ENCODE measurements at places on chromosomes 11 and 22. TPM values are rescaled to one million over a fixed set of nuclear protein-coding genes. Genes with fewer than 3 reads are reported as not detected.
A peak's percentile ranks its signal among the peaks of the same experiment; 100 is the strongest.

DNA sequence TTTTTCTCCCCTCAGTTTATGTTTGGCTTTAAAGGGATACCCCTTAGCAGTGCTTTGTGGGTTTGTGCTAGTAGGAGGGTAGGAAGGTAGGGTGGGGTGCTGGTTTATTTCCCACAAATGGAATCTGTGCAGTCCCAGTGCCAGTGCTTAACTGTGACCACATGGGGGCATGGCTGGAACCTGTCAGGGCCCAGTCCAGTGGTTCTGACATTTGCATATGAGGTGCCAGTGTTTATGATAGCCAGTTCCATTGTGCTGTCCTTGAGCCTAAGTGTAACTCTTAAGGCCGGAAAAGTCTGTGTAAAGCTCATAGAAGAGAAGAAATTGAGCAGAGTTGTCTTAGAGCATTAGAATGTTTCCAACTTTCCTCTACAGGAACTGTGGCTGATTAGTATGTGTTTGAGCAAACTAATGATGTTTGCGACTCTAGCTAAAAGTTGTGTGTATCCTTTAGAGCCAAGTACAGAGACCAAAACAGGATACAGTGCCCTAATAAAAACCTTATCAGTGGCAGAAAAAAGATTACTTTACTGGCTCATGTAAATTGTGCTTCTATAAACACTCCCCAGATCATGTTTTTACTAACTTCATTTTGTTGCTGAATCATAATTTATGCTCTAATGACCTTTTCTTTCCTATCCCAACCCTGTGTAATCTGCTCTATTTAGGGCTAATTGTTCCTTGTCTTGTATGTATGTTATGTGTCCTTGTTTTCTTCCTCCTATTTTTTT is 38.1 kb downstream of the DIXDC1 start:
- no peaks in the 10 kb centered on the region for H3K4me1 ChIP-seq
- no peak overlapping the region for H3K4me3 ChIP-seq
- no peak for DNase-seq
- H3K36me3 ChIP-seq = no peaks in the 10 kb centered on the region
- H3K27me3 ChIP-seq = no peaks in the 10 kb centered on the region
- no peak overlapping the region for H3K27ac ChIP-seq

- no peaks in the 10 kb centered on the region for H3K27me3 ChIP-seq
- DNase-seq = peak; percentile 75
- H3K4me3 ChIP-seq = no peak overlapping the region
- H3K4me1 ChIP-seq = peaks cover 3% of the 10 kb centered on the region
- peaks cover 9% of the 10 kb centered on the region for H3K36me3 ChIP-seq
These were observed 4.7 kb downstream of the SPINDOC start for GRCh38 chr11:63817758-63818498.

DNA sequence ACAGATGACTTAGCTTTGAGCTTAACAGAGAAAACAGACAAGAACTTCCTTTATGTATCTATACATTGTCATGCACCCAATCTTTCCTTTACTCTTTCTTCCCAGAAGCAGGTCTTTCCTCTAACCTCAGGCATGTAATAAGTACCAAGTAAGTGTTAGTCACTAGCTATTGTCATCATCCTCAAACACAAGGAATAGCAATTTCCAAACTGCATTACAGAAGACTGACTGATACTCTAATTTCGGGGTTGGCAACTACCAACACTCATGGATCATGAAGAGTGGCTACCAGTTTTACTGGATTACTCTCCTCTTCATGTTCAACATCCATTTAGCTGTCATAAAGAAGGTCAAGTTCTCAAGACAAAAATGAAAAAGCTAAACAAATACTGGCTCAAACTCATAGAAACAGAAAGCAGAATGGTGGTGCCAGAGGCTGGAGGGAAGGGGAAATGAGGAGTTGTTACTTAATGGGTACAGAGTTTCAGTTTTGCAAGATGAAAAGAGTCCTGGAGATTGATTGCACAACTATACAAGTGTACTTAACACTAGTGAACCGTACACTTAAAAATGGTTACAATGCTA is 111.6 kb downstream of the SIK3 start:
- H3K27me3 ChIP-seq = no peaks in the 10 kb centered on the region
- DNase-seq = no peak
- no peaks in the 10 kb centered on the region for H3K36me3 ChIP-seq
- no peak overlapping the region for H3K4me3 ChIP-seq

The OR10A5 gene
- not detected for total RNA-seq

DNA sequence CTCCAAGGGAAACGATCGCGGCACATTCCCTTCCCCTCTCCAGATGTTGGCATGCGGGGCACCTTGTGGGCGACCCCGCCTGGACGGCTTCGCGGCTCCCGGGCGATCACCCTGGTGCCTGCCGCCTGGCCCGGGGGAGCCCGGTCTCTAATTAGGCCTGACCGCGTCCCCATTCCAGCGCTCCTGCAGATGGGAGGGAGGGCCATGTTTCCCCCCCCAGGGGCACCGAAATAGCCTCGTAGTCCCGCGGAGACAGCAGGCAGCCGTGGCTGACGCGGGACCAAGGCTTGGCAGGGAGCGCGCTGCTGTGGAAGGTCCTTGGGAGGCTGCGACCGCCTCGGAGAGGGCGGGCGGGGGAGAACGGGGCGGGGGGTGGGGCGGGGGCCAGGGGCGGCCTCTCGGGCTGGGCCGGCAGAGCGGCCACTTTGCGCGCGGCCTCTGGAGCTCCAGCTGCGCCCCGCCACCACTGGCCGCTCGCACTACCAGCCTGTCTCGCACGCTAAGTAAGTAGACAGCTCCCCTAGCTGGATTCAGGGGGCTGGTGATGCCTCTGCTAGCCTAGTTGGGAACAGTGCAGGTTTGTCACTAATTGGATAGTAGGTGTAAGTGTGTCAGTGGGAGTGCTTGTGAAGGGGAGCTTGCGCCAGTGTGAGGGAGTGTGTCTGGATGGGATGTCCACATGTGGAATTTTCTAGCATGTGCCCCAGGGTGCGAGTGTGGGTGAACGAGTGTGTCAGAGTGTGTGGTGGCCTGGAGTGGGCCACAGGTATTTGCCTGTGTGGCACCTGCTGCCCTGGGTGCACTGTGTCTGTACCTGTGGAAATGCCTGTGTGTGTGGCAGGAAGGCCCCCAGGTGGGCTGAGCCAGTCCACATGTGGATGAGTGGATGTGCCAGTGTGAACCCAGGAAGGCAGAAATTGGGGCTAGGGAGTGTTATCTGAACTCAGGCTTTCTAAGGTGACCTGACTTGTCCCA is at the start of gene INSC:
Gene INSC (plus strand): TSS at position 423 of the 975 bp plus-strand sequence. CDS start 34,252 bp downstream, outside the sequence.
- no peaks in the 10 kb centered on the region for H3K27me3 ChIP-seq
- H3K4me3 ChIP-seq = no peak within 1 kb of the TSS
- peak; percentile 62 for DNase-seq
- H3K4me1 ChIP-seq = no peaks in the 10 kb centered on the region
- H3K27ac ChIP-seq = no peak within 1 kb of the TSS

DNA sequence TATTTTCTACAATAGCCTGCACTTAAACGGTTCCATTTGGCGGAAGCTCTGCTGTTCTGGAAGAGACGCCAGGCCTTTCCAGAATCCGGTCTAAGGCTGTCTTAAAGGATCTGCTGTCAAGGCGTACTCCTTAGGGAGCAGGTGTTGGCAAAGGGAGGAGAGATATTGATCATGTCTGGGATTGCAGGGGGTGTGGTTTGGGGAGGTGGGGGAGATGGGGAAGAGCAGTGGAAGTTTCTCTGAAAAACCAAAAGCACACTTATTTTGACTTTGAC is 22.5 kb upstream of the WNT11 start:
- no peak overlapping the region for H3K27ac ChIP-seq
- no peaks in the 10 kb centered on the region for H3K36me3 ChIP-seq
- H3K27me3 ChIP-seq = no peaks in the 10 kb centered on the region
- H3K4me1 ChIP-seq = no peaks in the 10 kb centered on the region
- no peak overlapping the region for H3K4me3 ChIP-seq

DNA sequence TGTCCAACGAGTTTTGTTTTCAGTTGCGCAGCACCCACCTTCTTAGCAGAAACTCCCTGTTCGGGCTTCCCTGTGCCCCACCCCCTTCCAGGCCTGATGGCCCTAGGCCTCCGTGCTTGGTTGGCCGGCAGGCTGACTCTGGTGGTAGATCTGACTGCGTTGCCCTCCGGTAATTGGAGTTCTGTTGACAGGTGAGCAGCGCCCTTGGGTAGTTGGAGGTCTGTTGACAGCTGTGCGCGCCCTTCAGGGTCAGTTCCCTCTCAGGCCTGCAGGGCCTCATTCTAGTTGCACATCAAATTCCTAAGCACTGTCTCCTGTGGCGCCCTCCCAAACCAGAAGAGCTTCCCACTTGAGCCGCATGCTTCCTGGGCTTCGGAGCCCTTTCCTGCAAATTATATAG is 776 bp downstream of the DGCR6 start:
- no peak for DNase-seq
- H3K4me3 ChIP-seq = no peak overlapping the region
- no peaks in the 10 kb centered on the region for H3K4me1 ChIP-seq
- H3K27me3 ChIP-seq = no peaks in the 10 kb centered on the region
- H3K36me3 ChIP-seq = no peaks in the 10 kb centered on the region
- H3K27ac ChIP-seq = no peak overlapping the region

DNA sequence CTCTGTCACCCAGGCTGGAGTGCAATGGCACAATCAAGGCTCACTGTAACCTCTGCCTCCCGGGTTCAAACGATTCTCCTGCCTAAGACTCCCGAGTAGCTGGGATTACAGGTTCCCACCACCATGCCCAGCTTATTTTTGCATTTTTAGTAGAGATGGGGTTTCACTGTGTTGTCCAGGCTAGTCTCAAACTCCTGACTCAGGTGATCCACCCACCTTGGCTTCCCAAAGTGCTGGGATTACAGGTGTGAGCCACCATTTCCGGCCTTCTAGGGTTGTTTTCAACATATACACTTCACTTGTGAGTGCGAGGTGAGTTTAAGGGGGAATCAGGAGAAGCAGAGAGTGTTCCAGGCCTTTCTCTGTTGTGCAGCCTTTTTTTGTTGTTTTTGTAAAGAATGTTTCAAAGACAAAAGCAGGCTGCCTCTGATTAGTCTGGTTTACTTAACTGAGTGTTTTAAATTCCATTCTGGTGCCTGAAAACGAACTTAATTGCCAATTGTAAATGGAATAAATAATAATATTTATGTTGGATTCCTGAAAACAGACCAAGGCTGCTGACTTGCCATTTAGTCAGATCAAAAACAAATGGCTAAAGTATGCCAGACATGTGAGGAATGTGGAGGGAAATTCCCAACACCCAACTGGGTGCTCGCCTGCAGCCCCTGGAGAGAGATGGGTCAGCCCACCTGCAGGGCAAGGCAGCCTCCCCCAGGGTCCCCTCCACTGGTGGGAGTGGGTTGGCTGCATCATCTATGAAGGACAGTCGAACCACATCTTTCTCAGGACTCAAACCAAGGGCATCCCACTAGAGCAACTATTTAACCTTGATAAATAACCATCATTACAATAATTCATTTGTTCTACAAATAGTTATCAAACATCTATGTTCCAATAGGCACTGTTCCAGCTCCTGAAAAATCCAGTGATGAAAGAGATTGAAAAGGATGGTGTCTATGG is 4.6 kb upstream of the RANGAP1 start:
- no peaks in the 10 kb centered on the region for H3K27me3 ChIP-seq
- peak; percentile 62 for DNase-seq
- no peak overlapping the region for H3K4me3 ChIP-seq
- no peaks in the 10 kb centered on the region for H3K4me1 ChIP-seq
- no peaks in the 10 kb centered on the region for H3K36me3 ChIP-seq
- H3K27ac ChIP-seq = peak overlapping the region; percentile 75

GRCh38 chr11:93491973-93492372 is 51.2 kb downstream of the SMCO4 start:
- no peak for DNase-seq
- H3K27me3 ChIP-seq = no peaks in the 10 kb centered on the region
- H3K36me3 ChIP-seq = no peaks in the 10 kb centered on the region
- H3K4me3 ChIP-seq = no peak overlapping the region

The LRRC75B gene
- total RNA-seq = 47.6 TPM

GRCh38 chr22:26708256-26709009 is 51.0 kb downstream of the MIAT start:
- H3K36me3 ChIP-seq = no peaks in the 10 kb centered on the region
- no peak for DNase-seq
- H3K27ac ChIP-seq = no peak overlapping the region
- H3K4me3 ChIP-seq = no peak overlapping the region
- no peaks in the 10 kb centered on the region for H3K27me3 ChIP-seq
- no peaks in the 10 kb centered on the region for H3K4me1 ChIP-seq

The TUT1 gene
- total RNA-seq = 29.5 TPM

DNA sequence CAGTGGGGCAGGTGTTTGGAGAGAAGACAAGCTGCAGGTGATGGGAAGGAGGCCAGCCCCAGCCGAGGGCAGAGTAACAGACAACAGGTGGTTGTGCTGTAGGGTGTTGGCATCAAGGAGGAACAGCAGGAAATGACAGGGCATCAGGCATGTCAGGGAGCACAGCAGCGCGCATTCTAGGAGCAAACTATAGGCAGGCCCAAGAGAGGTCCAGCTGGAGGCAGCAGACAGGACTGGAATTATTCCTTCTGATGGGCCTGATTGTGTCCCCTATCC is 13.6 kb downstream of the ADM start:
- no peaks in the 10 kb centered on the region for H3K27me3 ChIP-seq
- no peak overlapping the region for H3K27ac ChIP-seq
- peaks cover 24% of the 10 kb centered on the region for H3K4me1 ChIP-seq
- H3K4me3 ChIP-seq = no peak overlapping the region

DNA sequence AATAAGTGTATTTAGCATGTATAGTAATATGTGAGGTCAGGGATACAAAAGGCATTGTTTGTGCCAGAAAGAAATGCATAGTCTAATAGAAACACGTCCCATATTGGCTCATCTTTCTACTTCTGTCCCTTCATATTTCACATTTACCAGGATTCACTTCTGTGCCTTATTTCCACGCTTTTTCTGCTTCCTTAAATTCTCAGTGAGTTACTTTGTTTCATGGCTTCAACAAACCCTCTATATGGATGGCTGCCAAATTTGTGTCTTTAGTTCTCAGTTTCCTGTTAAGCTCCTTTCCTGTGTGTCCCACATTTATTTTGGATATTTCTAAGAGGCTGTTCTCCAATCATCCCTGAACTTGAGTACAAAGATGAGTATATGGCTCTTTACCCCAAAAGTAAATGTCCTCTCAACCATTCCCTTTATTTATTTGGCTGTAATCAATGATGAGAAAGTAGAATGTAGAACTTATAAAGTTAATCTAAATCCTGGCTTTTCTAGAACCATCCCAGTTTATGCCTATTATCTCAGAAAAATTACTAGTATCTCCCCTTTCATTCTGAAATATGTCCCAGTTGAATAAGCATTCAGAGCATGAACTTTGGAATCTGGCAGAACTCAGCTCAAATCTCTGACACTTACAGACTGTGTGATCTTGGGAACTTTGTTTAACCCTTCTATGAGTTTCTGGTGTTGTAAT is 23.5 kb downstream of the OR8B12 start:
- no peaks in the 10 kb centered on the region for H3K4me1 ChIP-seq
- no peaks in the 10 kb centered on the region for H3K36me3 ChIP-seq
- H3K27ac ChIP-seq = no peak overlapping the region
- DNase-seq = peak; percentile 18

GRCh38 chr11:12629601-12630313 is 44.5 kb upstream of the TEAD1 start:
- no peak for DNase-seq
- no peak overlapping the region for H3K27ac ChIP-seq
- H3K27me3 ChIP-seq = no peaks in the 10 kb centered on the region
- no peaks in the 10 kb centered on the region for H3K4me1 ChIP-seq
